ENCODE measurements at places on chromosomes 1 and 21.
A peak's percentile ranks its signal among the peaks of the same experiment; 100 is the strongest.

DNA sequence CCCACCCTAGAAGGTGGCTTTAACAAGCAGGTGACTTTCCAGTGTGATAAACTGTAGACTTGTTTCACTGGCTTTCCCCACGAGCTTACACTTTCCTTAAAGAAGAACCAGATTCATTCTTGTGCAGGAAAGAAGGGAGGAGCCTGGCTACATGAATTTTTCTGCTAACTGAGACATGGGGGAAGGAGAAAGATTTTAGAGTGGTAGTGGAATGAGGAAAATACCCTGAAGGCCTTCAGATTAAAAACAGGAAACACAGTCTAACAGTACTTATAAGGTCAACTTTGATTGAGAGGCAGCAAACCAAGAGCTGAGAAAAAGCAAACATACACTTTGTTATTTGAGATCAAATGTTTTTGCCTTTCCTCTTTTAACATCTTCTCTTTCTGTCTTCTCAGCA is 640.9 kb upstream of the PLXNA2 start:
- no peak for DNase-seq

- no peak for DNase-seq
Observed at GRCh38 chr1:46516200-46516950, 26.7 kb downstream of the DMBX1 start.

DNA sequence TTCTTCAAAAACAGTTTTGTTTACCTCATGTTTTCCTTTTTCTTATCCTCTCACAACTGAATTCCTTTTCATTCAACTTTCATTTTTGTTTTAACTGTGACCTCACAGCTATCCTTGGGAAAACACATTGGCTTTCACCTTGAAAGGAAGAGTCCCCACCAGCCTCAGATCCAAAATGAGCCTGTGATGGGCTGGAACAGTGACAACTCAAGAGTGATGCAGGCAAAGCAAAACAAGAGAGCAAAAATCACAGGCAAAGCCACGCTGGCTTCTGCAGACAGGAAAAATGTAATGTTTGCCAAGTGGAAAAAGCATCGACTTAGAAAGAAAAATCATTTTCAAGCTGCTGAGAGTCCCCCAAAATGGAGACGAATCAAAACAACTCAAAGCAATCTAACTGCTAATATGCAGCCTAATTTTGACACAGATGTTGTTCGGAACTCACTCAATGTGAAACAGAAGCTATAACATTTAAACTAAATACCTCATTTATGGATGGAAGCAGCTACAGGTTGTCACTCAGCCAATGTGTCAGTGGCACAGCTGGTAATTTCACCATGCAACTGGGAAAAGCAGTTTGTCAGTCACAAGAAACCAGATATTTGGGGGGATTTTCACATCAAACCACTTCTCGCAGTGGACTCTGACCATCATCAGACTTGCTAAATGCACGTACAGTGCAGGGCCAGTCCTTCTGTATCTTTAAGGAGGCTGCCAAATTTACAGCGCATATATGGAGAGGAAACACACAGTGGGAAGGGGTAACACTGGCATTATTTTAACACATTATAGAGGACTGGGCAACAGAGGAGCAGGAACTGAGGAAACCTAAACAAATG is 50.7 kb downstream of the ALG14 start:
- no peak for DNase-seq

- peak; percentile 1 for DNase-seq
Observed at GRCh38 chr21:42878678-42878992, 704 bp downstream of the WDR4 start.

DNA sequence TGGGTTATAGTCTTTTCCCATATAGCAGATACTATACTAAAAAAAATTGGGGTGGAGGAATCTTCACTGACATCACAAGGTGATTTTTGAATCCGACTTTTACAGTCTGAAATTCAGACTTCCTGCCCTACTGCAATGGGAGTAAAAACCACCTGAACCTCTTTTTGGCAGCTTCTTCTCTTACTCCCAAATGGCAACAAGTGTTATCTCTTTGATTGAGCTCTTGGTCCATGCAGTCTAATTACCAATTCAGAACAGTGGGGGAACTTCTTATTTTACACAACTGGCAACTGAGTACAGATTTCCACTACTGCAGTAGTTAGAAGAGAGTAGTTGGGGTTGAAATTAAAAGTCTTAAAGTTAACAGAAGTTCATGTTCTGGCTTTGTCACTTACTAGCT is 62.3 kb downstream of the MACF1 start:
- no peak for DNase-seq

- DNase-seq = no peak
Observed at GRCh38 chr1:200379940-200380588, 29.8 kb downstream of the ZNF281 start.

DNA sequence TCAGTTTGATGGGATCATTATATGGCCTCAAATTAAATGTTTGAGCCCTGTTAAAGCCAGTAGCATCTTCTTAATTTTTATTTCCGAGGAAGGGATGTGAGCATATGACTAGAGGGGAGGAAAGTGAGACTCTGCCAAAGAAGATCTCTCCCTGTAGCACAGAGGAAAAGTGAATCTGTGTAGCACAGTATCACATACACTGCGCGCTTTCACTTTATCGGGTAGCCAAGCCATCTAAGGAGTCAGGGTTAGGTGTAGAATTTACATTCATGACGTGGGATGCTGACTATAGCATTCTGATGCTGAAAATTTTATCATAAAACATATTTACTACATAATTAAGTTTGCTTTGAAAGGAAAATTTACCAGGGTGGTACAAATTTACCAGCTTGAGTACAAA is 24.0 kb downstream of the LRRC8D start:
- no peak for DNase-seq

GRCh38 chr1:29643281-29643680 is 407.0 kb downstream of the PTPRU start:
- DNase-seq = no peak

- no peak for DNase-seq
Observed at GRCh38 chr1:158952416-158952815, 21.1 kb downstream of the PYHIN1 start.

GRCh38 chr1:155952505-155952890 is 11.1 kb downstream of the RXFP4 start:
- no peak for DNase-seq

- DNase-seq = no peak
Observed at GRCh38 chr1:177307771-177308170, 137.0 kb downstream of the BRINP2 start.

DNA sequence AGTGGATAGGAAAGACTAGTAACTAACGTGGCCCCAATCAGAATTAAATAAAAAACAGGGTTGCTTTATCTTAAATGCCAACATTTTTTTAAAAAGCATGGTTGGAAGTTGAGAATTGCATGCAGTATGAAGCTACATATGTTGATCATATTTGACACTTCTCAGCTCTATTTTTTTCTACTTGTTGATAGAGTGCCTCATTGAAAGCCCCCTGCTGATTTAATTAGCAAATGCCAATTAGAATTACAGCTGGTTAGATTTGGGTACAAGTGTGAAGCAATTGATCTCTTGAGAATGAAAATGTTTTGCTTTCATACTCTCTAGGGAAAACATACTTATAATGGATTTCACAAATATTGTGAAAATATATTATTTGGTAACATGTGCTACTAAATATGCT is 40.5 kb downstream of the CHD1L start:
- no peak for DNase-seq

DNA sequence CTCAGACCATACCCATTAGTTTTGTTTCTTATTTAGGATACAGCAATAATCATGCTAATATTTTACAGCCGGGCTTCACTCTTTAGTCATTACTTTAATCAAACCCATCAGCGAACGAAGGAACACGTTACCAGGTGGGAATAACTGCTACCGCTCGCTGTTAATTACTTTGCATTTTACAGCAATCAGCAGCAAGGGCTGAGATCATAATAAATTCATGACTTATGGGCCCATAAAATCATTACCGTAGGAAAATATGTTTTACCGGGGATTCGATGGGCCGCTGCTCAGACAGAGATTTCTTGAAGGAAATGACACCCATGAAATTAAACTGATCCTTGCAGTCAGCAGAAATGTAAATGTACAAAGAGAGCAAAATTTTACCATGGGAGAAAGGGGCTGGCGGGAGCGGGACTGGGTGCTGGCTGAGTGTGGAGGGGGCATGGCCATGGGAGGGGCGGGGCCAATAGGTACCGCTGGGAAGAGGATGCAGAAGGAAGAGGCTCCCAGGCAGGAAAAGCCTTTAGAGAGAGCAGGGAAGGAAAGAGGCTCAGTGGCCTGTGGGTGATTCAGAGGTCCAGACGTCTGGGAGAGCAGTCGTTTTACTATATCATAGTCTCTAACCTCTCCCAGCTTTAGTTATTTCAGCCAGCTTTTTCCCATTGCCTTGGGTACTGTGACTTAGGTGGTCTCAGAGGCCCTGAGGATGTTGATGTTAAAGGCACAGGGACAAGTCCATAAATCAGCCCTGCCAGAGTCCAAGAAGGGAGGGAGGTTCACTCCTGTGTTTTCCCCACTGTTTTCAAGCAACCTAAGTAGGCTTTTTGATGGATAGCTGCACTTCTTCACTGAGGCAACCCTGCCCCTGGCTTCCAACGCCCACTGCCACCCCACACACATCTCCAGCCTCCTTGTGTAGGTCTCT is 258.9 kb downstream of the SEC16B start:
- DNase-seq = no peak
